ENCODE measurements at places on chromosomes 7 and 10. TPM values are rescaled to one million over a fixed set of nuclear protein-coding genes. Genes with fewer than 3 reads are reported as not detected.

- DNase-seq: no peak
Observed at GRCh38 chr10:70603449-70603801, 884 bp upstream of the PRF1 start.

DNA sequence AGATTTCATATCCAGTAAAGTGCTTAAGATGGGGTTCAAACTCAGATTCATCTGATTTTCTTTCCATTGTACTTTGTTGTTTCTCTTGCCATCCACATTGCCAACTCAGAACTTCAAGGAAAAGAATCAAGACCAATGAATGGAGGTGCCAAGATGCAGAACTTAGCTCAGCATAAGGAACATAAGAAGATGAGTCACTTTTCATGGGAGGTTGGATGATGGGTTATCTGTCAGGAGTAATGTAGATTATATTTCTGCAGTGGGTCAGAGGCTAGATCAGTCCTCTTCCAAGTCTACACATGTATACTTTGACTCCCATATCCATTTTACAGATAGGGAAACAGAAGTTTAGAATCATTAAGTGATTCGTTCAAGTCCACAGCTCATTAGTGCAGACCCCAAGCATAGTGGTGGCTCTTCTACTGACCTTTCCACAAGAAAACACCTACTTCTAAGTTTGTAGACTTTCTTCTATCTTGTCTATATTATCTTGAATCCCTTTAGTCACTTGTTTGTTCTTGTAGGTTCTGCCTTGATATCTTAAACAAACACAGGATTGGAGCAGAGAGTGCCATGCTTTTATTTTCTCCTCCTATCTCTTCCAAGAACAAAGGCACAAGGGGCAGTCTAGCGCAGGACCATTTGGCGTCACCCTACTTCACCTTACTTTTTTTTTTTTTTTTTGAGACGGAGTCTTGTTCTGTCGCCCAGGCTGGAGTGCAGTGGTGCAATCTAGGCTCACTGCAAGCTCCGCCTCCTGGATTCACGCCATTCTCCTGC is 14.0 kb upstream of the ADD3 start:
- no peak for DNase-seq

DNA sequence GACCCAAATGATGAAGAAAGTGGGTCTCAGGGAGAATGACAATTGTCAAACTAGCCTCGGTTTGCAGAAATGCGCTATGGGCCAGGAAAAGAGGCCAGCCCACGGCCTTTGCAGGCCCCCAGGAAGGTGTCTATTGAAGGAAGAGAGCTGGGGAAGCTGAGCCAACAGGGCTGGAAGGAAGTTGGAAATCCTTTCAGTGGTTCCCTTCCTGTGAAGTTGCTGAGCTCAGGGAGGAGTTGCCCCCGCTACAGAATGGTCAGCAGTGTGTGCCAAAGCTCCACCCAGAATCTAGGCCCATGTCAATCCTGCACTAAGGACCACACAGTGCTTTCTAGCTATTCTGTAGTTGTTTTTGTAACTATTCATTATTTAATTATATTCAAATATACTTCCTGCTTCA is 91.6 kb upstream of the ANLN start:
- DNase-seq: no peak

- DNase-seq: peak; percentile 45
Observed at GRCh38 chr7:69814421-69814962, 216.2 kb downstream of the AUTS2 start.

Gene CALML3
- total RNA-seq: not detected

DNA sequence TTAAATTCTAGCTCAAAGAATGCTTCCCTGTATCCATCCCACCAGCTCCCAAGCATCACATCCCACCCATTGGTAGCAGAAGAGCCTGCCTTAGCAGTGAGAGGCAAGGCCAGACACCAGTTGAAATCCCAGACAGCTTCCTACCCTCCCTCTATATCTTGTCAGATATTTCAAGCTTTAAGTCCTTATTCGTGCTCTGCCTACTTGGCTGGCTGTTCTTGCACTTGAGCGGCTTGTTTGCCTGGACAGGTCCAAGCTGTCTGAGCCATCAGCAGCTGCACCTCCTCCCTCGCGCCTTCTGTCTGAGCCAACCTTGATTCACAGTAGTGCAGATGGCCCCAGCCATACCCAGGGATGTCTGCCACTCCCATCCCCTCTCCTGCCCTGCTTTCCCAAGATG is 16.4 kb downstream of the LRRC4 start:
- DNase-seq: no peak

- no peak for DNase-seq
Observed at GRCh38 chr10:106181501-106181900, 983.0 kb downstream of the SORCS1 start.

DNA sequence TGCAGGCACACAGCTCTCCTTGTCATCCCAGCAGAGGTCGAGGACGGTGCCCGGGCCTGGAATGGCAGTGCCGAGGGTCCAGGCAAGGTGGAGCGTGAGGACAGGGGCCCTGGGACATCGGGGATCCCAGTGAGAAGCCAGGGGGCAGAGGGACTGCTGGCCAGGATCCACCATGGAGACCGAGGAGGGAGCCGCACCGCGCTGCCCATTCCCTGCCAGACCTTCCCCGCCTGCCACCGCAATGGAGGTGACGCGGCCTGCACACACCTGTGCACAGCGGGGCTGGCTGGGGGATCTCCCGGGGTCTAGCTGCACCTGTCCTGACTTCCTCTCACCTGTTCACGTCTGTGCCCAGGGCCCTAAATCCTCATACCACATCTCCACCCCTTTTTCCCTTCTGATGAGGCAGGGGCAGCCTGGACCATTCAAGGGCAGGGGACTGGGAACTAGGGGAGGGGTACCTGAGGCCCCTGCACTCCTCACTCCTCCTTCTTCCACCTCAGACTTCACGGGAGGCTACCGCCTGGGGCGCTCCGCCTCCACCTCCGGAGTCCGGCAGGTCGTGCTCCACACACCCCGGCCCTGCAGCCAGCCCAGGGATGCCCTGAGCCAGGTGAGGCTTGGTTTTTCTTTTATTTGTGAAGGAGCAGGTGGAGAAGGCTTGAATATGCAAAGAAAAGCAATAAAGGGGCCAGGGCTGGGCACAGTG is 6.9 kb downstream of the NYAP1 start:
- no peak for DNase-seq

Gene UBE2H
- total RNA-seq: 112 TPM

- DNase-seq: peak; percentile 77
Observed at GRCh38 chr7:5424749-5425506, 1.3 kb upstream of the TNRC18 start.

DNA sequence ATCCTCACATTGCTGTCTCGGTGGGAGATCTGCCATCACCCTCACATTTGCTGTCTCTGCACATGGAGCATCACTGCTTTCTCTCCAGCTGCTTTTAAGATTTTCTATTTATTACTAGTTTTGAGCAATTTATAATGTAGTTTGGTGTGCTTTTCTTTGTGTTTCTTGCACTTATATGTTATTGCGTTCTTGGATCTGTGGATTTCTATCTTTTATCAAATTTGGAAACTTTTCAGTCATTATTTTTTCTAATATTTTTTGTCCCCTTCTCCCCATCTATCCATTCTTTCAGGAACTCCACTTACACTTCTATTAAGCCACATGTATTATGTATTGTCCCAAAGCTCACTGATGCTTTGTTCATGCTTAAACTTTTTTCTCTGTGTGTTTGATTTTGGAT is 108.9 kb downstream of the FOXL3 start:
- DNase-seq: no peak

GRCh38 chr10:66777665-66778064 is 148.2 kb upstream of the LRRTM3 start:
- no peak for DNase-seq

Gene MRPS24
- 167 TPM for total RNA-seq

DNA sequence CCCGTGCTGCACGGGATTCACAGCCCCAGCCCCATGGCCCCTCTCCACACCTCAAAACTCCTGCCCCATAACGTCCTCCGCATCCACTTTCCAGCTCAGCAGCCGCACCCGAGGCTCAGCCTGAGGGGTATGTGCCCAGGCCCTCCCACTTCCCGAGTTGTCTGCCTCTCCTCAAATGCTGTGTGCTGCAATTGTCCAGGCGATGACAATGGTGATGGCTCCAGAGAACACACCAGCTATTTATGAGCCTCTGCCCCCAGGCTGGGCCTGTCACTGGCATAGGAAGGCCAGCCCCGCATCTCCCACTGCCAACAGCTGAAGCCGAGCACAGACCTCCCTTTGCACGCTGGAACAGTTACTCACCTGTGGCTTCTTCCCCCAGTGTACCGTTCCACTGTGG is 2.4 kb upstream of the LDB3 start:
- no peak for DNase-seq

DNA sequence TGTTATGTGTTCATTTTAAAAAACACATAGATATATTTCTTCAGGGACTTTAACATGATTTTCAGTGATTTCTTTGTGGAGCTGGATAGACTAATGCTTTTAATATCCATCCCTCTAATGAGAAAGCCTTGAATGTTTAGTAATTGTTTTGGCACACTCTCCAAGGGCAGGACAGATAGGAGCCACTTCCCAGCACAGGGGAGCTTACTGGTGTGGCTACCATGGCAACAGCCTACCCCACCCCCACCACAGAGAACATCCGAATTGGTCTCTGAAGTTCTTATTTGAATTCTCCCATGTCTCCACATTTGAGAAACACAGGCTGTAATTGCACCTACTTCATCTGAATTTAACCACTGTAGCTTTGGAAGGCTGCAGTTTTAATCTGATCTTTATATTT is 87.7 kb downstream of the PRKG1 start:
- peak; percentile 55 for DNase-seq

All from left ventricle myocardium inferior (tissue), 1 donor.